Activated T-cell treated with anti-CD3 and anti-CD28 coated beads, Interleukin-2, amount 50 U/mL, for 72 hours (primary cell): ENCODE measurements at places on chromosomes 12 and 14. TPM values are rescaled to one million over a fixed set of nuclear protein-coding genes. Genes with fewer than 3 reads are reported as not detected.

The COX14 gene
- 41.5 TPM for total RNA-seq

The ACOT6 gene
- not detected for total RNA-seq

The SYNDIG1L gene
- not detected for total RNA-seq

The FAM186B gene
- total RNA-seq = 0.74 TPM

The DTX1 gene
- 17.6 TPM for total RNA-seq

The CORO1C gene
- 38.3 TPM for total RNA-seq

The DEPDC4 gene
- 4.1 TPM for total RNA-seq

The SLC38A6 gene
- total RNA-seq = 8.0 TPM

The KRT2 gene
- total RNA-seq = not detected

The FGF23 gene
- total RNA-seq = not detected

The HSPA2 gene
- total RNA-seq = 5.5 TPM

The OTX2 gene
- total RNA-seq = not detected

The CHGA gene
- total RNA-seq = not detected

The CAPS2 gene
- total RNA-seq = 6.3 TPM

The PPP1R36 gene
- 0.16 TPM for total RNA-seq

The TRIP11 gene
- total RNA-seq = 39.0 TPM

The TMEM179 gene
- total RNA-seq = 0.46 TPM
